ENCODE measurements at places on chromosomes 5 and 9.

DNA sequence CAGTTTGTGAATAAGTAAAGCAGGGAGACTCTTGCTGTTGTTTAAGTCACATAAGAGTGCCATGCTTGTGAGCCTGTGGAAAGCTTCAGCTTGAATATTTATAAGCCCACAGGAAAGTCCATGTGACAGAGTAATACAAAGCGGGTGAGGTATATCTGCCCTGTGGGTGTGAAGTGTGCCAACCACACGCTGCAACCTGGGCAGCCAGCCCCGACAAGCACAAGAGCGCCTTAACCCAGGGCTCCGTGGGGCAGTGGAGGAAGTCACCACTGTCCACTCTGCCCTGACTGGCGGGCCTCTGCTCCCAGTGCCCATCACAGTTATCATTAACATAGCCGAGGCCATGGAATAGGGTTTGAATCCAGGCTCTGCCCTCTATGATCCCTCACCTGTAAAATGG, 132.2 kb downstream of the SCAMP1 start:
- DNase-seq: no peak

- DNase-seq: no peak
Observed at GRCh38 chr5:90550963-90551362, 7.6 kb upstream of the ADGRV1 start.

GRCh38 chr5:131270809-131271208, 7.0 kb downstream of the CDC42SE2 start:
- no peak for DNase-seq

DNA sequence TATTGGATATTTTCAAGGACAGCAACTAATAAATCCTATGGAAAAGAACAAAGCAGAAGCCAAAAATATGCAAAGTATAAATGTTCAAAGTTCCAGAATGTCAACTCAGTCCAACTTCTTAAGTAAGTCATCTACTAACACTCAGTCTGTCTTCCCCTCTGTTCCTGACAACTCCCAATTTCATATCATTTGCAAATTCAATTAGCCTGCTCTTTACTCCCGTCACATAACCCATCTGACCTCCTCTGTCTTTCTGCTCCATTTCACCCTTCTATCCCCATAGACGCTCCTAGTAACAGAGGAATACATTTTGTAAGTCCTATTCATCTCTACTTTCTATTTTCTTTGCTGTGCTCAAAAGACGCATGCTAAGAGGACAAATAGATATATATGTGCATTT, 659.8 kb upstream of the MEF2C start:
- DNase-seq: no peak

GRCh38 chr5:102561894-102562760, 63.3 kb upstream of the SLCO6A1 start:
- no peak for DNase-seq

DNA sequence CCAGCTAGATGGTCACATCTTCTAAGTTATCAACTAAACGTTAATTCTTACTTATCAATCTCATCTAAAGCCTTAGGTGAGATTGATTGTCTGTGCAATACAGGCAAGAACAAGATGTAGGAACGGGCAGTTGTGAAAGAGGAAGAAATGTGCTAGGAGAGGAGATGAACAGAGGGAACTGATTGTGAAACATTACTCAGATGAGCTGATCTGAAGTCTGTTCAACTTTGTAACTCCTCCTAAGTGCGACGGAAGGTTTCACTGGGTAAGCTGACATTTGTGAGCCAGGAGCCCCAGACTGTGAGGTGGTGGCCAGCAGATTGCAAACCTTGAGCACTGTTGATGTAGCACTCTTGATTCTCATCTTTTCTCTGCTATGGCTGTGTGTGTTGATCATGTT, 204.1 kb downstream of the CD180 start:
- DNase-seq: no peak

DNA sequence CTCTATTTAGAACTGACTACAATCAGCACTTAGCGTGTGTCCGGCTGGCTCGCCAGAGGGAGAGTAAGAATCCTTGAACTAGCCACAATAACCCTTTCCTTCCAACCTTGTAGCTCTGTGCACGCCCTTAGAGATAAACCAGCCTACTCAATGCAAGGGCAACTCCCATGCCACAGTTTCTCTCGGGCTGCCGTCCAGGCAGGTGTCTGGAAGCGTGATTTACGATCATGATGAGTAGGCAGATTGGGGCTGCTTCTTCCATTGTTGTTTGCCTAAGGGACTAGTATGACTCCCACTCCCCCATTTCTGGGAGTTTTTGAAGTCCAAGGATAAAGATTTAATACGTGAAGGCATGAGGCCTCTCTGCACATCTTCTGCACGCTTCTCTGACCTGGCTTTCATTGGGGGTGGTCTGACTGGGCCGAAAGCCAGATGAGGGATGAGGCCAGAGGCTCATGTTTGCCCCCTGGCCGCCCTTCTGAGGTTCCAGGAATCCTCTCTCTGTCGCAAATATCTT, 134.0 kb upstream of the MYO10 start:
- DNase-seq: no peak

DNA sequence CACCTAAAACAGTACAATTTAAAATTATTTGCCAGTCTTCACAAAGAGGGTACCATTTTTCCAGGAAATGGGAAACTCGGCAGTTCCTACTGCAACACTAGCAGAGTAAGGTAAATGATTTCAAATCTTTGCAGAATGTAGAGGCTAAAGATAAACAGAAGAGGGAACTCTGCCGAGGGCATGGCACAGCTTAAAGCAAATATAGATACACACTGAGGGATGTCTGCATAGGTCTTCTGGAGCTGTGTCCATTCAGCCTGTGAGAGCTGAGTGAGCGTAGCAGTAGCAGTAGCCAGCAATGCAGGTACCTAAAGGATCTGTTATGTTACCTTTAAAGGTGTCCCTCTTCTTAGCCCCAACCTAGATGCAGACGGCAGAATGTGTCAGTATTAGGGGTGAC, 17.5 kb downstream of the CDKL3 start:
- DNase-seq: no peak

DNA sequence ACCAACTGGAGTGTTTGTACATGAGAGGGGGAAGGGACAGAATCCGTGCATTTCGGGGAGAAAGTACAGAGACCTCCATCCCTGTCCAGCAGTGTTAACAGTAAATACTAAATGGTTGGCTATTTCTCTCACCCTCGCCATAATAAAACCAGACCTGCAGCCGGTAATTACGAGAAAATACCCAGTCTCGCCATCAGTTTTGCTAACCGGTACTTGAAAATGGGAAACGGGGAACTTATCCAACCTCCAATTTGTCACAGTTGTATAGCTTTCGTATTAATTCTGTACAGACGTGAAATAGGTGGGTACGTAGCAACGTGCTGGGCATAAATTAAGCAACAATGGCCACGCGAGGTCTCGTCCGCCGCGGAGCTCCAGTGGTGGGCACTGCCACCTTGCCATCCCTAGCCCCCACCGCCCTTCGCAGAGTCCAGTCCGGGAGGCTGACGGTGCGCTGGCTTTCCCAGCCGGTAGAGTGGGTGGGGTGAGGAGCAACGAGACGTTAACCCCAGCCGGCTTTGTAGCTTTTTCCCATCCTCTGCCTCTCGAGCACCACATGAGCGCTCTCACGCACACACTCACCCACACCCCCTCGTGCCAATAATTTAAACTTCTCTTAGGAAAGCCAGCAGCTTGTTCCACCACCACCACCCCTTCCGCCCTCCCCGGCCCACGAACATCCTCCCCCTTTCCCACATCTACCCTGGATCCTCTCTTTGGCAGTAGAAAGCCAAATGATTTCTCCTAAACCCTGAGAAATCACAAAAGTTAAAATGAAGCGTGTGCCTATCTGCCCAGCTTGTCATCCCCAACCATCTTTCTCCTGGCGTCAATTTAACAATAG, 1.8 kb downstream of the ELAVL2 start:
- no peak for DNase-seq

- DNase-seq: no peak
Observed at GRCh38 chr5:39721394-39721793, 296.6 kb upstream of the DAB2 start.

GRCh38 chr5:95713960-95714710, 17.0 kb upstream of the RHOBTB3 start:
- no peak for DNase-seq

GRCh38 chr9:5278486-5278885, 26.0 kb downstream of the RLN2 start:
- no peak for DNase-seq

- no peak for DNase-seq
Observed at GRCh38 chr9:9615086-9615485, 997.7 kb downstream of the PTPRD start.

DNA sequence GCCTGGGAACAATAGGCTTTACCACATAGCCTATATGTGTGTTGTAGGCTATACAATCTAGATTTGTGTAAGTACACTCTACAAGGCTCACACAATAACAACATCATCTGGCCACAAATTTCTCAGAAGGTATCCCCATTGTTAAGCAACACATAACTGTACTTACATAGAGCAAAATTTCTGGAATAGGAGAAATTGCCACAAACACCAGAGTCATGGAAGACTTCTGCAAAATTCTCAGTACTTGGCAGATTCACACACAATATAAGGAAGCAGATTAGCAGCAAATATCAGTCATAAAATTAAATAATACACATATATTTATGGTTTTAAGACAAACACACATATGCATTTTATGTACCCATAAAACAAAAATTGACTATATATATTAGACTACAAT, 16.4 kb downstream of the GNAQ start:
- no peak for DNase-seq

DNA sequence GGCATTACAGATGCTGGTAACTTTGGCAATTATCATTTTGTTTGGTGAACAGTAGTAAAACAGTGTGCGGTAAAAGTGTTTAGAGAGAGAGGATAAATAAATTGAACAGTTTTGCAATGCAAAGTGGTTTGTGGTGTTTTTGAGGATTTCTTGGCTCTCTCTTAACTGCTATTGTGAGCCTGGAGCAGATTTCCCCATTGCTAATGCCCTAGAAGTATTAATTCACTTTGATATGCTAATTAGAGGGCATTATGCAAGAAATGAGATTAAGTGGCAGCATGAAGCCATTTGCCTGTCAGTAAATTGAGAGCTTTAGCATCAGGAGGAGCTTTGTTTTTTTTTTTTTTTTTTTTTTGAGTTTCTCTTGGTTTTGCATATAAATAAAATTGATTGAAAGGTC, 8.2 kb downstream of the PBX3 start:
- peak; percentile 93 for DNase-seq

GRCh38 chr9:38434853-38435252, 10.6 kb upstream of the IGFBPL1 start:
- no peak for DNase-seq

DNA sequence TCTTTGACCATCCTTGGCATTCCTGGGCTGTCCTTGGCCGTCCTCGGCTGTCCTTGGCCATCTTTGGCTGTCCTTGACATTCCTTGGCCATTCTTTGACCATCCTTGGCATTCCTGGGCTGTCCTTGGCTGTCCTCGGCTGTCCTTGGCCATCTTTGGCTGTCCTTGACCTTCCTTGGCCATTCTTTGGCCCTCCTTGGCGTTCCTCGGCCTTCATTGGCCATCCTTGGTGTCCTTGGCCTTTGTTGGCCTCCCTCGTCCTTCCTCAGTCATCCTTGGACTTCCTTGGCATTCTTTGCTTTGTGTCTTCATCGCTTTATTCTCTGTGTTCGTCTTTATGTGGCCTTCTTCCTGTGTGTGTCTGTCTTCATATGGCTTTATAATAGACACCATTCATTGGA, 20.7 kb downstream of the NDUFS6 start:
- DNase-seq: no peak

DNA sequence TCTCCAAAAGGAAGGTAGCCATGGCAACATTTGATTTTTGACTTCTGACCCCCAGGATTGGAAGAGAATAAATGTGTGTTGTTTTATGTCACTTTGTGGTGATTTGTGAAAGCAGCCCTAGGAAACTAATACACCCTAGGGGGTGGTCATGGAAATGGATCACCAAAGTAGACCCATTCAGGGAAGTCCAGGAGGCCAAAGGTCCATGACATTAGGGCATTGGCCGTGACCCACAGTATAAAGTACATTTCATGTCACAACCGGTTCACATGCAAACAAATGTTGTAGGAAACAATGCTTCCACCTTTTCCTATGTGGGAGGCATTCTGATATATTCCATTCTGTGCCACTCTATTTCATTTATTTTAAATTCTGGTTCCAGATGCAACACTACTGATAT, 128.4 kb downstream of the ADAMTS12 start:
- DNase-seq: no peak

DNA sequence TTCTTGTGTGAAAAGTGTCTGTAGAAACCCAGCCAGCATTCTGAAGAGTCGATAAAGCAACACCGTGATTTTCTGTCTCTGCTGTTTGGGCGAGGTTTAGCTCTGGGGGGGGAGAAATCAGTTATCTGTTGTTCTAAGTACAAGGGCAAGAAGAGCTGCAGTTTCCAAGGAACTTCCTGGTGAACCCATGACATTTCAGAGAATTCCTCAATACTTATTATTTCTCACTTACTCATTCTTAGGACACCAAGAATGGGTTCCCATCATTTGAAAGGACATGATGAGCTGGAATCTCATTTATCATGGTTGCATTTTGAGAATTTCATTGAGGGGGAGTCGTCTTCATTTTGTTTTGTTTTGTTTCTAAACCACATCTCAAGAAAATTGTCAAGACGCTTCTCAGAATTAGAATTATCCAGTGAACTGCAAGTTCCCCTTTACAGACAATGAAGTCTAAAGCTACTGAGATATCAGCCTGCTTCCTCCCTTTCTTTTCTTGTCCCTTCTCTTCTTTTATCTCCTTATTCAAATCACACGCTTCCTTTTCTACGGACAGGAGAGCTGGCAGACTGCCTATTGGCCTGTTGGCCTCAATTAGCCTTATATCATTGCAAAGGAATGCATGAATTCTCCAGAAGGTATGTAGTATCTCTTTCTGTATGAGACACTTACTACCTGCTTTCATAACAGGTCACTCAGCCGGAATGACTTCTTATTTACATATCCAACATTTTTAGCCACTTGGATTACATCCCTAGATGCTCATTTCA, 53.7 kb downstream of the ZNF462 start:
- no peak for DNase-seq

DNA sequence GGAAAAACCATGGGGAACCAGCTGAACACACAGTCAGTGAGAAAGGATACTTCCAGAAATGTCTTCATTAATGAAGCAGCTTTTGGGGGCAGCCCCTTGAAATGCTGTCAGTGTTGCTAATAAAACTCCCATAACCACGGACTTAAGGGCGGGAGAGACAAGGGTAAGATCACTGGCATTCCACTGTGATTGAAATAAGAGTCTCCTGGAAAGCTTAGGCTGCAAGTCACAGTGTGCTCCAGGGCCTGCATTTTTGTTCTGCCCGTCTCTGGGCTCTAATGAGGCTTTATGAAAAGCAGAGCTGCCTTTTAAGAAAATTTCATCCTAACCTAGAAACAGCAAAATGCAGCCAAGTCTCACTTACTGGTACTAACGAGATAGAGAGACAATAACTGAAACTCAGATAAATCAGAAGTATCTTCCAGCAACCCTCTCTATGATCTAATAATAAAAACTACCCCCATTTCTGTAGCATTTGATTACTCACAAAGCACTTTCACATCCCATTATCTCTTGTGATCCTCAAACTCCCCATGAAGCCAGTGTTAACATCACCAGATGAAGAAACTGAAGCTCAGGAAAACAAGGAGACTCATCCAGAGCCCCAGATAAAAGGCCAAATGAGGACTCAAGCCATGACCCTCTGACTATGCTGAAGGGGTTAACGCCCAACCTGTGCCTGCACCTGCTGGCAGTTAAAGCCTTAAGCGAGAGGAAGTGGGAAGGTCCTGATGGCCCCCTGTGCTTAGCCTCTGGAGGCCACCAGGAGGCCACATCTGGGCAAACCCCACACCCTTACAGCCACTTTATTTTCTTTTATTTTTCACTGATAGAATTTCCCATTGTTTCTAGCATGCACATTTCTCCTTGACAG, 37.5 kb downstream of the SPOCK1 start:
- no peak for DNase-seq

GRCh38 chr5:40429258-40430100, 250.2 kb upstream of the PTGER4 start:
- no peak for DNase-seq

- DNase-seq: no peak
Observed at GRCh38 chr5:78005021-78005785, 229.1 kb upstream of the TBCA start.

Data from NCI-H524 treated with DMSO at 0.1 percent for 48 hours (cell line).